ENCODE measurements at places on chromosomes 12 and 14.

DNA sequence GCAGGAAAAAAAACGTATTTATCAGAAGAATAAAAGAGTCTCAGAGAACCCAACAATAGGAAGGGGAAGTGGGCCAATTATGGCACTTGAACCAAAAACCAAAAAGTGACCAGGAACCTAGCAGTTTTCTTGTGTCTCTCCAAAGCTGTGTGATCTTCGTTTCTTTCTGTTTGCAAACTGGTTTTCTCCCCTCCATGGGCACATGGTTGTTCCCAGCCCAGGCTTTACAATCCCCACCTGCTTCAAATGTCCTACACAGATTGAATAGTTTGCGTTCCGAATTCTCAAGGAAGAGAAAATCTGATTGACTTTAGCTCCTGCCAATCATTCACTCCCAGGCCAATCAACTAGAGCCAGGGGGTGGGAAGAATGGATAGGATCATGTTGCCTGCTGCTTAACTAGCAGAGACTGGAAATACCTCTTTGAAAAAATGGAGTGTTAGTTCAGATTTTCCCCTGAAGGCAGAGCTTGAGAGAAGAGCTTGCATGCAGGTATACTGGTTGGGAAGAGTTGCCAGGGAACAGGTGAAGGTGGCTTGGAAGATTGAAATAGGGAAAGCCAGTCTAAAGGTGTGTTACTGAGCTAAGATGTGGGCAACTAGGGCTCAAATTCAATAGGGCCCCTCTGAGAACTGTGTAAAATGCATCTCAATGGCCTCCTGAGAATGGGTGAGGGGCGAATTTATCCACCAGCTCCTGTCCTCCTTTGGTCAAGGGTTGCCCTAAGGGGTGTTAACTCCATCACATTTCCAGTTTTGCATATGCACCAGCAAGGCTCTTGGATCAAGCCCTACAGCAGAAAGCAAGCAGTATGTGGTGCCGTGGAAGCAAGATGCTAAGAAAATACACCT, 106.4 kb upstream of the SRRM4 start:
- no peak for DNase-seq

GRCh38 chr14:69861025-69861569, 18.1 kb upstream of the SMOC1 start:
- DNase-seq, result no peak

GRCh38 chr14:76581592-76581991, 179.7 kb upstream of the VASH1 start:
- no peak for DNase-seq

DNA sequence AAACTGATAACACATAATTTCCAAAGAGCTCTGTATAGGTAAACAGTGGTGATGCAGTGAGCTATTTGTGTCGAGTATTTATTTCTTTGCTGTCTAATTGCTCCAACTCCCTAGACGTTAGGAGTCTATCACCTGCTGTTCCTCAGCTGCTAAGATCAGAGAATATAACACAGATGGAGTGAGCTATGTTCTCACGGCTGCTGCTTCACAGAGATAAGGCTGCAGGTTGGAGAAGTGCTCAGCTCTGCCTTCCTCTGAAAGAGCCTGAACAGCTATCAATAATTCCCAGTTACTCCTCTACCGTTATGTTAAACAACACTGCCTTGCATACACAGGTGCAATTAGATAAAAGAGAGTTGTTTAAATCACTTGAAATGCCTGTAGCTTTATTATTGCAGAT, 103.2 kb upstream of the MDGA2 start:
- DNase-seq, result no peak

DNA sequence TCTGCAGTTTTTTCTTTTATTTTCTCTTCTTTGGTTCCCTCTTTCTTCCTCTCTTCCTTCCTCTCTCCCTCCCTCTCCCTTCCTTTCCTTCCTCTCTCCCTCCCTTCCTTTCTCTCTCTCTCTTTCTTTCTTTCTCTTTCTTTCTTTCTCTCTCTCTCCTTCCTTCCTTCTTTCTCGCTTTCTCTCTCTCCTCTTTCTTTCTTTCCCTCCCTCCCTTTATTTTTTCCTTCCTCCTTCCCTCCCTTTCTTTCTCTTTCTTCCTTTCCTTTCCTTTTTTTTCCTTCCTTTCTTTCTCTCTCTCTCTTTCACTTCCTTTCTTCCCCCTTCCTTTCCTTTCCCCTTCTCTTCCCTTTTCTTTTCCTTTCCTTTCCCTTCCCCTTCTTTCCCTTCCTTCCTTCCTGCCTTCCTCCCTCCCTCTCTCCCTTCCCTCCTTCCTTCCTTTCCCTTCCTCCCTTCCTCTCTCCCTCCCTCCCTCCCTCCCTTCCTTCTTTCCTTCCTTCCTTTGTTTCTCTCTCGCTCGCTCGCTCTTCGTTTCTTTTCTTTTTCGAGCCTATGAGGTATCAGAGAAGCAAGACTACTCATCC, 13.7 kb downstream of the CFAP54 start:
- DNase-seq, result no peak

GRCh38 chr12:99852666-99853065, 132.1 kb downstream of the ANKS1B start:
- no peak for DNase-seq

GRCh38 chr12:43835264-43835655, 621 bp upstream of the TMEM117 start:
- no peak for DNase-seq

DNA sequence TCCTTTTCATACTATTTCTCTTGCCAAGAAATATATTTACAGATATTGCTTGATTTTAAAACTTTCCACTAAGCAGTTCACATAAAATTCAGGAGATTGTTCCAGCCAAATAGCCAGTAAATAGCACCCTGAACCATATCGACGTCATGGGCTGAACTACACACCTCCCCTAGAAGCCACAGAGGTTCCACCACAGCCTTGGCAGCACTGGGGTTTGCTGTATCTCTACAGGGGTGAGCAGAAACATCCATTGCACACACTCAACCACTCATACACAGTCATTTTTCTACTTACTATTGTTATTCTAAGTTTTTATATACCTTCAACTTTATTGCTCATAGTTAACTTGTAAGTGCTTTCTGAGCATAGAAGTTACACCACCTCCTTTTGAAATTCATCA, 8.1 kb upstream of the EIF2S3B start:
- no peak for DNase-seq

DNA sequence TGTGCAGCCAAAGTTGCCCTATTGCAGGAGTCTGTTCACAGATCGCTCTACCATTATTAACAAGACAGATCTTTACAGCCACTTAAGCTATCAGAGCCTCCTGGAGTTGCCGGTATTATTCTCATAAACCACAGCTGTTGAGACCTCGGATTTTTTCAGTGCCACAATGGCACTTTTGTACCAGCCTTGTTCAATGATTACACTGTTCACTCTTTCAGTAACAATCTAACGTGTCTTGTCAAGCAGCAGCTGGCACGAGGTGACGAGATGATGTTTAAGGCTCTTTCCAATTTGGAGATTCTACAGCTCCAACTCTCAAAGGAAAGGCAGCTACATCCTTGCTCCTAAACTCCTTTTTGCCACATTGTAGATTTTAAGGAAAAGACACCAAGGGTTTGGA, 30.7 kb downstream of the LRIG3 start:
- DNase-seq, result no peak

GRCh38 chr14:64495252-64495651, 8.4 kb downstream of the ZBTB25 start:
- no peak for DNase-seq

DNA sequence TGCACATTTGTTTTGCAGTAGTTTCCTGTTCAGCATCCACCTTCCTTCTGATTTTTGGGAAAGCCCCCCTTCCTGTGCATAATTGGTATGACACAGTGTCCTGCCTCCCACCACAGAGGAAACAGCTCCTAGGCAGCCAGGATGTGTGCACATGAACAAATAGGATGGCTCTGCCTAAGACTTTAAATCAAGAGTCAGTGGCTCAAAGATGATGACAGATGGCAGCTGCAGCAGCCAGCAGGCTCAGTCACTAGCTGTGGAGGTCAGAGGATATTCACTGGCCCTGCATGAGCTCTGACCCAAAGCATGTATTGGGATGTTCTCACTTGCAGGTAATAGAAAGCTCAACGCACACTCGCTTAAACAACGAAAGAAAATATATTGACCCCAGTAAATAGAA, 90.3 kb downstream of the KCNK10 start:
- DNase-seq, result no peak

GRCh38 chr12:87317302-87317701, 711.9 kb downstream of the C12orf50 start:
- no peak for DNase-seq

GRCh38 chr12:42936991-42937390, 347.4 kb upstream of the PRICKLE1 start:
- no peak for DNase-seq

DNA sequence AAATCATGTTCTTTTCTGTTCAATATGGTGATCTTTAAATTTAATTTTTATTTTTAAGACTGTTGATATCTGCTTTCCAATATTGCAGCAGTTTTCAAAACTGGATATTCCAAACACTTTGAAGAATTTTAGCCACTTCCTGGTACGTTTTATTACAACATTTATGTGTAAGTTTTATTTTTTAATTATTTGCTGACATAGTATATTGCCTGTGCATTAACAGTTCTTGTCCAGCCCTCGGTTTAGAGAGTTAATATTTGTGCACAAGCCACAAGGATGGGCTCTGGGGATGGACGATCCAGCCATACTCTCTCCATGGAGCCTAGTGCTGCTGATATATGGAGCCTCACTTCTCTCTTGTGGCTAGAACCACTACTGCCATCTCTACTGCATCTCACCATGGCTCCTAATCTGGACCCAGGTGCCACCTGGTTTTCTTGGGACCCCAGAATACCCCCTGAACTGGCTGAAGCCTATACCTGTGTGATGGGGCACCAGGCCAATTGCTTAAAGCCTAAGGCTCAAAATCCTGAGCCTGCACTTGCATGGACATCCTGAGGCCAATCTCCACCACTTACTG, 262.5 kb downstream of the RASSF9 start:
- DNase-seq, result no peak

GRCh38 chr12:70549340-70550179, 87.7 kb downstream of the PTPRB start:
- no peak for DNase-seq

GRCh38 chr12:108782971-108783370, 51.7 kb upstream of the CORO1C start:
- no peak for DNase-seq

- DNase-seq, result no peak
Observed at GRCh38 chr14:76781648-76782051, 20.4 kb downstream of the VASH1 start.

GRCh38 chr12:128843538-128843937, 9.7 kb upstream of the GLT1D1 start:
- DNase-seq, result no peak

DNA sequence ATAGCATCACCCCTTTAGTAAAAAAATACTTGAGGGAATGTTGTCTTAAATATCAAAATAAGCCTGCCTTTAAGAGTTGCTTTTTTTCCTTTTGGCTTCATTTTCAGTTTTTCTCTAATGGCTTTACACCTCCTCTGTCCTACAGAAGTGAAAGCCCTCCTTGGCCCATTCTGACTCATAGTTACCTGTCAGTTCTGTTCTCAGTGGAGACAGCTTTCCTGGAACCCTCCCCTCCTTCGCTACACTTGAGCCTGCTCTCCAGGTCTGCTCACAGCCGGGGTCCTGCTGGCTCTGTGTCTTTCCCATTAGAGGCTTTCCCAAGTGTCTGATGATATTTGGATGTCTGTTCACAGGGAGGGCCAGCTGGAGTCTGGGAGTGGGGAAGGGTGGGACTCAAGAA, 84.0 kb downstream of the PELI2 start:
- peak; percentile 30 for DNase-seq

GRCh38 chr12:29691161-29691854, 92.4 kb downstream of the TMTC1 start:
- no peak for DNase-seq

DNA sequence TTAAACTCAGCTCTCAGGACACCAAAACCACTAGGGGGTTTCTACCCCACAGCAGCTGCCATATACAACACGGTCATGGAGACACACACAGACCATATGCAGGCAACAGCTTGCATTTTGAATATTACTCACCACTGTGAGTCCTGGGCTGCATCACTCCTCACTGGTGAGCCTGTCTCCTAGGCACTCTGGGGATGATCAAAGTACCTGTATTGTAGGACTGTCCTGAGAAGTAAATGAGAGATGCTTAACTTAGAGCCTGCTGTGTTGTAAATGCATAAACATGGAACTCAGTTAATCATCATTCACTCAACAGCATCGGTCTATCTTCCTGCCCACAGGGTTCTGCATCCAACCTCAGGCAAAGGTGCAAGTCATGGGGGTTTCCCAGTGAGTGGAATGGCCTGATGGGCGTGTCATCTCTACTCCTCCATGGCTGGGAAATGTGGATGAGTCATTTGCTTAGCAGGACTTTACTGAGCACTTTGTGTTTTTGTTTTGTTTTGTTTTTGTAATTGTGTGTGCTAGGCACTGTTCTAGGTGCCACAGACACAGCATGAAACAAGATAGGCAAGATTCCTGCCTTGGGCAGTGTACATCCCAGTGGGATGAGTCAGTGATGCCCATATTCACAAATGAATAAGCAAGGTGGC, 1141.2 kb upstream of the TMEM132C start:
- peak; percentile 18 for DNase-seq

- DNase-seq, result no peak
Observed at GRCh38 chr14:89317051-89317691, 99.9 kb downstream of the FOXN3 start.

- no peak for DNase-seq
Observed at GRCh38 chr14:87869619-87870583, 123.1 kb downstream of the GALC start.

DNA sequence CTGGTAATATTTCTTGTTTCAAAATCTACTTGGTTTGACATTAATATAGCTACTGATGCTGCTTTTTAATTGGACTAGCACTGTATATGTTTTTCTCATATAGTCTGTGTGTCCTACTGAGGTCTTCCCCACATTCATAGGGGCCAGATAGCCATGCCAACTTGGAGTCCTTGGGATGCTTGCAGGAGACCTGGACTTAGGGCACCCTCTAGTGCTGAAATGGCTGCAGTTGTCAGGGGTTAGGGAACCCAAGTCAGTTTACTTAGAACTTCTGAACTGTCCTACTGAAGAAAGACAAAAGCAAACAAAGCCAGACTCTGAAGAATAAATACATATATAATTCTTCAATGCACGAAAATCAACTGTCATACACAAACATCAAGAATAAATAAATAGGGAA, 279.9 kb upstream of the SYT1 start:
- DNase-seq, result no peak

- peak; percentile 79 for DNase-seq
Observed at GRCh38 chr12:110590806-110591326, 7.7 kb upstream of the PPTC7 start.

DNA sequence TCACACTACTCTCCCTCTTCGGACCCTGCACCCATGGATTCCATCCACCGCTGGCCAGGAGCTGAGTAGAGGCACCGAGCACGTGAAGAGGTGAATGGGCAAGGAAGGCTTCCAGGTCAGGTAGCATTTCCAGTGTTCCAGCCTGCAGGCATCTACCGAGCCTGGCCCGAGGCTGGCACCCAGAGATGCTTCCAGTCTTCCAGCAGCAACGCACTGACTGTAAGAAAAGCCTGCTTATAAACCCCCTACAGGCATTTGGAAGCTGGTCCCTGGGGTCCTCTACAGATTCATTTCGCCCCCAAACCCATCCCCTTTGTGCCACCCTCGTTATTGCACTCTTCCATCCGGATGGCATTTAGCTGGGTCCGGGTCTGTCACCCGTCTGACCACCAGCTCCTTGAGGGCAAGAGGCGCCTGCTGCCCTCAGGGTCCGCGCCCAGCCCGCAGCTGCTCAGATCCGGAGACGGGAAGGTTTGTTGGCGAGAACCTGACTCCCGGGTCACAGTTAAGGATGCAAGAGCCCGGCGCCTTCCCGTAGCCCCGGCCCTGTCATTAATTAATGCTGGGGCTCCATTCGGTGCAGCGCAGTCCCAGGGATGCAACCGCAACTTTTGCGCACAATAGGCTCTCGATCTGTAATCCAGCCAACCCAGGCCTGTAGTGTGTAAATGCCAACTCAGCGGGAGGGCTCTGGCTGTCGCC, 614 bp upstream of the MARK3 start:
- DNase-seq, result no peak
